T-helper 1 cell (primary cell): ENCODE measurements at places on chromosomes 7 and 10.
A peak's percentile ranks its signal among the peaks of the same experiment; 100 is the strongest.

GRCh38 chr7:81294897-81295515 is 376.2 kb upstream of the SEMA3C start:
- DNase-seq = no peak

GRCh38 chr10:61338146-61338545 is 115.0 kb downstream of the TMEM26 start:
- DNase-seq = no peak

DNA sequence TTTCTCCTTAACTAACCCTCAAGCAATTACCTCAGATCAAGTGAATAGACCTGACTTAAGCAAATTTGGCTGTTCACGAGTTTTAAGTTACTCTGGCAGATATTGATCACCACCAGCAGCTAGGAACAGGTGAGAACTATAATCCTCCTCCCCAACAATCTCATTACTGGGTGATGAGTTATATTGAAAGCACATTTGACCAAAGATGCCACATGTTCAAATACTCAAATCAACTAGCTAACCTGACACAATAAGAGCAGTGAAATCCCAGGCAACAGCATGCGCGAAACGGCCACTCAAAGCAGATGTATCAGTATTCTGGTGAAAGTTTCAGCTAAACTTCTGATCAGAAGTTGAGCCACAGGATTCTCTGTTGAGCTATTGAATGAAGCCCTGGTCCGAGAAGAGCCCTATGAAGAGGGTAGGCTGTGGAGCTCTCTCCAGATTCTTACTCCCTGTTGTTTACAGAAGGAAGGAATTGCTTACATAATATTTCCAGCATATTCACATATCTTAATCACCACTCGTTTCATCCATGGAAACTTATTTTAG is 52.6 kb downstream of the CAV1 start:
- DNase-seq = peak; percentile 22

DNA sequence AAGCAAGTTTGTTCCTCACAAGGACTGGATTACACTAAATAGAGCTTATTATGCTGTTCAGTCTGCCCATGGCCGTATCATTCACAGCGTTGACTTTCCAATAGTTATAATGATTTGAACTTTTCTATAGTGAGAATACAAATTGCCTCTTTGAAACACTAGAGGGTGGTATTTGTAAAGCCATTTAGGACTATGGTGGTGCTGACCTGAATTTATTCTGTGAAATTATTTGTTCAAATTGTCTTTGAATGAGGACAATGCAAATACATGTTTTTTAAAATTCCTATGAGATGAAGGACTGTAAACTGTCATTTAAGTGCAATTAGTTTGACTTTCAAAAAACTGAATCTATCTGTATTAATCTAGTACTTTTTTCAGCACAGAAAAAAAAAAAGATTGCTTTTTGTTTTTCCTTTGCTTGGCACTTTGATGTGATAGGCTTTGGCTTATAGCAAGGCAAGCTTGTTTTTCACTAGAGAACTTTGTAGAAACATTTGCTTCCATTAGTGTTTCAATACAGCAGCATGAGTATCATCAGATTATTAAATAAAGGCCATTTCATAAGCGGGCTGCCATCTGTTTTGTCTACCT is 122.7 kb upstream of the TMEM229A start:
- no peak for DNase-seq

- no peak for DNase-seq
These were observed 43.3 kb downstream of the DOCK1 start for GRCh38 chr10:126948355-126949160.

- DNase-seq = no peak
These were observed 52.4 kb upstream of the SEMA3C start for GRCh38 chr7:80971225-80971624.
